ENCODE measurements at places on chromosomes 4 and X.

DNA sequence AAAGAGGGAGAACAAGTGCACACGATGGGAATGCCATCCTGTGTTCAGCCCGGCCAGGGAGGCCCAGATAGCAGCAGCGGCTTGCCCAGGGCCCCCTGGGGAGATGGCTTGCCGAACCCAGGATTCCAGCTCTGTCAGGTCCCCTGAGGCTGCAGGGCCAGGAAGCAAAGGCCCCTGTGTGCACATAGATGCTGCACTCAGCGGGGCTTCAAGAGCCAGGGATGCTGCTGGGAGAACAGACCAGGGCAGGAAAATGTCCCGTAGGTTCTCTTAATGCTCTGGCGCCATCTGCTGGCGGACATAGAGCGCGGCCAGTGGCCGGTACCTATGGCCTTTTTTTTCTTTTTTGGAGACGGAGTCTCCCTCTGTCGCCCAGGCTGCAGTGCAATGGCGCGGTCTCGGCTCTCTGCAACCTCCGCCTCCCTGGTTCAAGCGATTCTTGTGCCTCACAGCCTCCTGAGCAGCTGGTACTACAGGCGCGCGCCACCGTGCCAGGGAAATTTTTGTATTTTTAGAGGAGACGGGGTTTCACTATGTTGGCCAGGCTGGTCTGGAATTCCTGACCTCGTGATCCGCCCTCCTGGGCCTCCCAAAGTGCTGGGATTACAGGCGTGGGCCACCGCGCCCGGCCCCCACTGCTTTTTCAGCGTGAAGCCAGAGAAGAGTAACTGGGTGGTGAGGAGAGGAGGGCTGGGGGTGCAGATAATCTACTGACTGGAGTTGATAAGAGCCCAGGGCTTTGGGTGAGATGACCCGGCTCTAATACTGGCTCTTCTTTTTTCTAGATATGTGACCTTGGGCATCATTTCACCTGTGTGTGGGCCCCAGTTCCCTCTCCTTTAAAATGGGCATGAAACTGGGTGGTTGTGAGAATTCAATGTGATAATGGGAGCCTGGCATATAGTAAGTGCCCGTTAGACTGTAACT, 22.5 kb downstream of the MED28 start:
- peak; percentile 53 for DNase-seq

DNA sequence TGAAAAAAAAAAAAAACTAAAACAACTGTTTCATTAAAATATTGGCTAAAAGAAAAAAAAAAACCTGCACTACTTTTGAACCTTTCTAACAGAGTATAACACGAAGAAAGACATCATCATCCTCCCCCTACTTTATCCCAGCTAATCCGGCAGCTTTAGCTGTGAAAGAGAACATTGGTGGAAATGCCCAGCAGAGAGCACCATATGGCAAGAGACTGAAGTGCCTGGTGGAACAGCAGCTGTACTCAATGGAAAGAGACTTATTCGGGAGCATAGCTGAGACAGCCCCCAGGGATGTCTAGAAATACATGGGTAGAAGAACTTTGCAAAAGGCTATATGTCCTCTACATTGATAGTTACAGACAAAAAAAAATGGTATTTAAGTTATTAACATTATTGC, 30.3 kb downstream of the STPG2 start:
- DNase-seq: peak; percentile 4

DNA sequence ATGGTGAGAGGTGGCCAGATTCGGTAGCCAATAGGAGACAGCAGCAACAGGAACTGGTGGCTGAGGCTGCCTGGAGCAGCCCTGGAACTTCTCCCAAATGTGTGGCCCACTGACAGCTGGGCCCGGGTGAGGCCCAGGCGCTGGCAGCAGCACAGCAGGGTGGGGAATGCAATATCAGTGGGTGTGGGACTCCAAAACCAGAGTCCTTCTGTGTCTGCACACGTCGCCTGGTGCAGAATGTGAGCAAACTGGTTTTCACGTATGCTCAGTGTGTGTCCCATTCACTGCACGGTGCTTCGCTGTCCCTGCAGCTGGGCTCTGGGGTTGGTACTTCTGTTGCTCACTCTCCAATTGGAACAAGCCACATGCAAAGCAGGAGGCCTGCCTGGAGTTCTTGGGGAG, 14.4 kb upstream of the CENPU start:
- DNase-seq: no peak

- DNase-seq: no peak
These were observed 58.8 kb upstream of the ENPEP start for GRCh38 chr4:110417136-110417535.

DNA sequence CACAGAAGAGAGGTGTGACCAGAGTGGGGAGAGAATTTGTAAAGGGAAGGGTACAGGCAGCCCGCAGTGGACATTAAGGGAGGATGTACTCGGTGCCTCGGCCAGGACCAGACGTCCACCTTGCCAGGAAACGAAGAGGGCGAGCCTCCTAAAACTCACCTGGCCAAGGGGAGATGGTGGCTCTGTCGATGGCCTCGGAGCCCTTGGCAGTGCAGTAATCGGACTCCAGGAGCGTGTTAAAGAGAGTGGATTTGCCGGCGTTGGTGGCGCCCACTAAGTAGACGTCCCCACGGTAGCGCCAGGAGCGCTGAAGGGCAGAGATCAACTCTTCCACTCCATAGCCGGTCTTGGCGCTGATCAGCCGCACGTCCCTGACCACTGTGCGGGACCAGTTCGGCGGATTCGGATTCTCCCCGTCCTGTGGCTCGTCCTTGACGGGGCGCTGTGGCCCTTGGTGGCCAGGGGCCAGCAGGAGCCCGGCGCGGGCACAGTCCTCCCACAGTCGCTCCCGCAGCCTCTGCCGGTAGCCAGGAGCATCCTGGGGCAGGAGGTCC, 1.0 kb downstream of the NOA1 start:
- DNase-seq: no peak

DNA sequence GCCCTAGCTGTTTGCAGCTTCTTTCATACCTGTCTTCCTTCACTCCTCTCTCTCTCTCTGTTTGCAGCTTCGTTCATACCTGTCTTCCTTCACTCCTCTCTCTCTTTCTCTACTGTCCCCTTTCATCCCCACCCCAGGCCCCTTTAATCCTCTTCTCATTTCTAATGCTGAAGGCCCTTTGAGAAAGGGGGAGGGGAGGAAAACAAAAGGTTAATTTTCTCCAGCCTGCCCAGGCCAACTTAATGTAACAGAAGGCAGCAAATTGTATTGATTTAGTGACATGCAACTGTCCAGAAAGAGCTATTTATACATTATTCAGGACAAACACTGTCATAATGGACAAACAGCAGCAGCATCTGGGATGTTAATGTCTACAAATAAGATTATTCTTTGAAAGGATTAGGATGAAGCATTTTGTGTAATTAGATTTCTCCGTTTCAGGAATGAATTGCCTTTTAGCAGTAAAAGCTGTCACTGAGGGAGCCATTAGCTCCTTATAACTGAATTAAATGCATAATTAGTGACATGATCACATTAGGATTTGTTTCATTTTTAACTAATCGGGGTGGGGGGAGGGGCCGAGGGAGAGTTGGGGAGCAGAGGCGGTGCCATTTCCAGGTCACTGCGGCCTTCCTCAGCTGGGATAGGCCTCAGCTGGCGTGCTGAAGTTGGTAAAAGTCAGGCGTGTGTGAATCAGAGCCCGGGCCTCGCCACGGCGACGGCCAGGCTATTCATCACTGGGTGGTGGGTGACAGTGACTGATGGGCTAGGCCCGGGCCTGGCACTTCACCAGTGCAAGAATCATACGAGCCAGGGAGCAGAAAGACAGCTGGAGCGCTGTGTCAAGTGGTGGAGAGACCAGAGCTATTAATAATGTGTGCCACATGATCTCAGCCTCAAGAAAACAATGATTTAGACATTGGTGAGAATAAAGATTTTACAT, 174.5 kb downstream of the NKX6-1 start:
- no peak for DNase-seq
